Hematopoietic multipotent progenitor cell (in vitro differentiated cells): ENCODE measurements at places on chromosomes 12 and 14.

GRCh38 chr14:24236689-24237462 is 4.1 kb downstream of the GMPR2 start:
- DNase-seq: no peak

DNA sequence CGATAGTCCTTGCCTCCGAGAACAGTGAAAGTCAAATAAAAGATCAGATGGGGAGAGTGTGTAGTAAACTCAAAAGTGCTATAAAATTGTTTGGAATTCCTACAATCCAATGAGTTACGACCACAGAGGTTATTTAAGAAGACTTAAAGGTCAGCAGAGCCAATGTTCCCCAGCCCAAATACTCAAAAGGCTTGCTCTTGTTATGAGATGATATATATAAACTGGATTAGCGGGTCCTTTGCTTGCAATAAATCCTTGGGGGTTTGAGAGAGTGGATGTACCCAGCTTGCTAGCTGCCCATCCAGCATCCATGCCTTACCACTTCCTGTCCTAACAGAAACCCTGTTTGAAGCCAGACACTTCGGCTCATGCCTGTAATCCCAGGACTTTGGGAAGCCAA is 29.0 kb upstream of the MED13L start:
- DNase-seq: no peak

DNA sequence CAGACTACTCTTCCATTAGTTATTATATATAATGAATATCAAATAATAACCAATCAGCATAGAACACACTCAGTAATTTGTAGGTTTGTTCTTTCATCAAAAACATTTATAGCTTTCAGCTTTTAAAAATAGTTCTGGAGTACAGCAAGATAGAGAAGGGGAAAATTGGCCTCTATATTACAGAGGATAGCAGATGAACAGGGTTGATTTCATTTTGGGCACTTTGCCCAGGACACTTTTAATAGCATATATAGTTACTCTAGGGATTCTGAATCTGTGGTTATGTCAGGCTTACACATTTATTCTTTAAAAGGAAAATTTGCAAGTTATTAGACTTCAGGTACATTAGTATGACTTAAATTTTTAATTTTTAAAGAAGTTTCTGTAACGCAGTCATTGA is 52.6 kb downstream of the IFT81 start:
- DNase-seq: no peak

DNA sequence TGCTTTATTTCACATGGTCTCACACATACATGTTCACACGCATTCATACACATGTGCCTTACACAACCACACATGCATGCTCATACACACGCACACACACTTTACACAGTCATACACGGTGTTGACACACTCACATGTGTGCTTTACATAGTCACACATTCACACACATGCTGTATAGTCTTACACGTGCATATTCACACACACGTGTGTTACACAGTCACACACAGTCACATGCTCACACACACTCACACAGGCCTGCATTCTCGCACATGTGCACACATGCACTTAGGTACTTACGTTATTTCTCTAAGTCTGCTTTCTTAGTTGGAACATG is 18.0 kb upstream of the PLEKHG3 start:
- DNase-seq: no peak

- peak; percentile 44 for DNase-seq
Measured at GRCh38 chr12:10235761-10236631, 23.3 kb downstream of the GABARAPL1 start.

DNA sequence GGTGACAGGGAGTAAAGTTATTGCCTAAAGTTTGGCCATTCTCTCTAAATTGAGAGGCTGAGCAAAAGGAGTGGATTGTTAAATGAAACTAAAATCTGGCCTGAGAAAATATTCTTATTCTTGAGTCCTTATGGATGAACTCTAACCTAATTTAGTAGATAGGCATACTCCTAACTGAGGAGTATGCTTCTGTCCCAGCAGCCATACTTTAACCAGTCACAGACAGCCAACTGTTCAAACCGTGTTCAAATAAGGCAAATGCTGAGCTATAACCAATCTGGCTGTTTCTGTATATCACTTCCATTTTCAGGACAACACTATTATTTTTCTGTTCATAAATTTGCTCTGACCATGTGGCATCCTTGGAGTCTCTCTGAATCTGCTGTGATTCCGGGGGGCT is 75.9 kb upstream of the RERGL start:
- no peak for DNase-seq

DNA sequence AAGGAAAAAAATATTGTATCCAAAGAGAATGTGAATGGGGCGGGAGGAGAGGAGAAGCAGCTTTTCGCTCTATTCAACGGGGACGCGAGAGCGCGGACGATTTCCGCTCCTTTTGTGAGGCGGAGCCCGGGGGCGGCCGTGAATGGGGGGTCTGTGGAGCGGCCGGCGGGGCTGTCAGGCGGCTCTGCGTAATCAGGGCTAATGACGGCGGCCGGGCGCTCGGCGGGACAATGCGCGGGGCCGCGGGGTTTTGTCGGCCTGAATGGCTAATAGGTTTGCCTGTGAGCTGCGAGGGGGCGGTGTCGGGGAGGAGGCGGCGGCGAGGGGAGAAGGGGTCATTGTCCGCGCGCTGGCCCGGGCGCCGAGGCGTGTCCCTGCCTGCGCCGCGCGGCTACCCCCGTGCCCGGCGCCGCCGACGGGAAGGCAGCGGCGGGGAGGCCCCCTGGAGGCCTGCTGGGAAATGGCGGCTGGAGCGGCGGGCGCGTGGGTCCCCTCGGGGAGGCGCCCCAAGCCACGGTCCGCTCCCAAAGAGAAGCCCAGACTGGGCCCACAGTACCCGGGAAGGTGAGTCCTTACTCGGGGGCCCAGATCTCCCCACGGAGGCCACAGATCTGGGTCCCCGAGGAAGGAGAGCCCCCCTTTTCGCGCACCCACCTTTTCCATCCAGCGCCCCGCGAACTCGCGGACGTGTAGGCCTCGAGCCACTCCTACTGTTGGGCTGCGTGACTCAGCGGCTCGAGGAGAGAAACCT is 6.0 kb downstream of the SIX6 start:
- DNase-seq: no peak

DNA sequence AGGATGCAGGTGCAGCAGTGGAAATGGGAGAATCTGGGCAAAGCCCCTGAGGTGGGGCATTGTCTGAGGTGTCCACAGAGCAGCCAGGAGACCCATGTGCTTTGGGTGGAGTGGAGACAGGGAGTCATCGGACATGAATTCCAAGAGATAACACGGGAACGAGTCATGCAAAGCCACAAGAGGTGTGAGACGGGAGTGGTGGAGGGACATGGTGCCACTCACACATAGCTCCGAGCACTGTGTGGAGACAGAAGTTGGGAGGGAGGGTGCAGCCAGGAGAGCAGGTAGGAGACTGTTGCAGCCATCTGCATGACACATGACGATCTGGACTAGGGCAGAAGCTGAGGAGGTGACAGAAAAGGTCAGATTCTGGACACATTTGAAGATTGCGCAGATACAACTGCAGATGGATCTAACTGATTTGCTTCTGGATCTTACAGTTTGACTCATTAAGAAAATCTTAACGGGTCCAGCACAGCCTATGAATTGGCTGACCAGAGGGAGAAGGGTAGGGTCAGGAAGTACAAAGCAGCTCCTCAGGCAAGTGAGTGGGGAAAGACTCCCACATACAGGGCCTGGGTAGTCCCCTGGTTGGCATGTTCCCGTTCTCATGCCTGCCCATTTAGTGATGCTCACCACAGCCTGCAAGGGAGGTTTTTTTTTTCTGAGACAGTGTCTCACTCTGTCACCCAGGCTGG is 379.8 kb downstream of the FUT8 start:
- no peak for DNase-seq

- no peak for DNase-seq
Measured at GRCh38 chr14:74563586-74564159, 48.4 kb downstream of the LTBP2 start.

- DNase-seq: no peak
Measured at GRCh38 chr14:68274725-68275124, 455.1 kb downstream of the RAD51B start.

DNA sequence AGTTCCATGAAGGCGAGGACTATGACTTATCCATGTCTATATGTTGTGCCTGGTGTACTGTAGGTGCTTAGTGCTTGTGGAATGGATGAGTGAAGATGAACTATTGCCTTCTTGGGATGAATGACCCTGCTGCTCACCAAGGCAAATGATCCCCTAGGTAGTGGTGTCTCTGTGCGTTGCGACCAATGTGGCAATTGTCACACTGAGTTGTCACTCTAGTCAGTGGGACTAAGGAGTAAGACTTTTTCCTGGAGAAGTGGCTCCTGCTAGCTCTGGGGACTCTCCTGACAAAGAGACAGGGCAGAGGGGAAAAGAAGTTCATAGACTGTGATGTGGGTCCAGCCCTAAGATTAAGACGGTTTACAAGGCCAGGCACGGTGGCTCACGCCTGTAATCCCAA is 3.4 kb upstream of the ACVR1B start:
- DNase-seq: no peak

DNA sequence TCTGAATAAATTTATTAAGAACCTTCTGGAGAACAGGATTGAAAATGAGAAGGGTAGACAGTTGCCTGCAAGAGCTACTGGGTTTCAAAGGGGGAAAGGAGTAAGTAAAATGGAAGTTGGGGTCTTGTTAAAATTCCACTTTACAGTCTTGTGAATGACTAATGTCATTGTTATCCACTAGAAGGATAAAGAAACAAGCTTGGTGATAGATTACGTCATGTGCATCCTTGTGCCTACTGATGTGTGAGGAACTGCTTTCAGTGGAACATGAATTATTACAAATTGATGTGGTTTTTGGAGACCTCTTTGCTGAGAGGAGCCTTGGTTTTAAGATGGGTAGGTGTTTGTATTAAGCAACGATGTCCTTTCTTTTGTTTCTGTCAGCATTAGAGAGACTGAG is 272.5 kb upstream of the PRICKLE1 start:
- DNase-seq: no peak

GRCh38 chr12:42473561-42473960 is 116.0 kb downstream of the PRICKLE1 start:
- DNase-seq: no peak

DNA sequence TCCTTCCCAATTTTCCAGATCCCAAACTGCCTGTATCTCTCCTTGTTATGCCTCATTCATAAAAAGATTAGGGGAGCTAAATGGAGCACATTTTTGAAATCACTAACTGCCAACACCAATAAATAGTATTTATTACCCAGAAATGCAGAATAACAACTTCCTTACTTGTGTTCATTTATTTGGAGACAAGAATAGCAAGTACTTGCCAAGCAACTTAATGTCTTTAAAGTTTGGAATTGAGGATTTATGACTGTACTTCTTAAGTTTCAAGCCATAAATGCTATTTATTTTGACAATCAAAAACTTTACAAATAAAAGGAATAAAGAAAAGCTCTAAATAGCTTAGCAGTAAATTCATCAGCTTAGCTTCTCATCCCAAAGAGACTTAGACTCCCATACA is 626.1 kb upstream of the NOVA1 start:
- no peak for DNase-seq

- DNase-seq: peak; percentile 62
Measured at GRCh38 chr14:21913759-21914158, 240.1 kb upstream of the OR4E1 start.

DNA sequence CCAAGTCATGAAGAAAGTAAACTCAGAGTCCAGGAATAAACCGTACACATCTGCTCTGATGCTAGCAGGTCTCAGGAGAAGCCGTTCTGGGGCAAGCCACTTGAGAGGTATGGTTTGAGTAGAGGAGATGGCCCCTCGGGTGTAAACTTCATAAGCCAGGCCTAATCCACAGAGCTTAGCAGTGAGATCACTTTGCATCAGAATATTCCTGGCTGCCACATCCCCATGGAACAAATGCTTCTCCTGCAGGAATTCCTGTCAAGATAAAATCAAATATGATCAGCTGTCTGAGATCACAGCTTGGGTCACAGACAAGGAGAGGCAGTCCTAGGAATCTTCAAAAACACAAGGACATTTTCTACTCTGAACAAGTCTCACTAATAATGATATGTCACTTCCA is 11.2 kb upstream of the MAGOHB start:
- DNase-seq: no peak

- DNase-seq: no peak
Measured at GRCh38 chr14:51561141-51561540, 90.6 kb upstream of the FRMD6 start.

DNA sequence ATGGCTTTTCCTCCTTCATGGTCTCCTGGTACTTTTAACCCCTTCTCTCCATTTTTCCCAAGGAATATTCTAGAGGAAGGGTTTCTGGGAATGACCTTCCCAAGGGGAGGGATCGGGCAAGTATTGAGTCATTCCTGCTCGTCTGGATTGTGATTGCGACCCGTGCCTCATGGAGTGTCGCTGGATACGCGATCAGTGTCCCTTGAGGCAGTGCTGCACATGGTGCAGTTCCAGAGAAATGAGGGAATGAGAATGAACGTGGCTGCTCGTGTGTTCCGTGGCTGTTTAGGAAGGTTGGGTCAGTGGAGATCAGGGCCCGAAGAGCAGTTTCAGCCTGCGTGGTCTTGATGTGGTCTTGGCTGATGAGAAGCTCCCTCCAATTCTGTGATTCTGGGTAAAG is 234.4 kb downstream of the CACNA1C start:
- DNase-seq: no peak

DNA sequence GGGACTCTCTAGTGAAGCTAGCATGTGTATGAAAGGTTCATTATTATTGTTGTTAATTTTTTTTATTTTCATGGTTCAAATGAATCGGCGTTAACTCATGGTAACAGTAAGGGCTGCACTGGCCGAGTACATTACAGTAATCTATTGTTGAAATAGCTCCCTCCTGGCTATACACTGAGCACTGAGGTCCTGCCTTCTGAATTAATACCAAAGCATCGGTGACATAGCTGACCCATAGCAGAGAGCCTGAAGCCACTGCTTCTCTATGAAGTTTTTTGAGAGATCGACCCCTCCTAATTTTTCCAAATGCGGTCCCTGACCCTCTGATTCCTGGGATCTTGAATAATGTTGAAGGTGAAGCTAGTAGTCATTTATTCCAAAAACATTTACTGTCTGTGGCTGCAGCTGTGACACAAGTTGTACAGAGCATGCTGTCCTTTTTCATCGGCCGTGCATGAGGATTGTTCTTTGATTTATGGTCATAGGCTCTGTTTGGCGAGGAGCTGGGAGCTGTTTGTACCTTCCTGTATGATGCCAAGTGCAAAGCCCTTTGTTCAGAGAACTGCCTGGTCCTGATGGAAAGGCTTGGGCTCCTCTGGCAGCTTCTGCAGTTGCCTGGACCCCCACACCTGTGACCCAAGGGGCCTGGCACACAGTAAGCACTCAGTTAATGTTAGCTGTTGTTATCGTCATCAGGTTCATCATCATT is 486.5 kb downstream of the EGLN3 start:
- no peak for DNase-seq

GRCh38 chr14:58919217-58919616 is 269.2 kb upstream of the DAAM1 start:
- DNase-seq: no peak
